ENCODE measurements at places on chromosomes 2 and 18.

- DNase-seq: no peak
These were observed 30.4 kb upstream of the MGAT4A start for GRCh38 chr2:98761267-98761781.

DNA sequence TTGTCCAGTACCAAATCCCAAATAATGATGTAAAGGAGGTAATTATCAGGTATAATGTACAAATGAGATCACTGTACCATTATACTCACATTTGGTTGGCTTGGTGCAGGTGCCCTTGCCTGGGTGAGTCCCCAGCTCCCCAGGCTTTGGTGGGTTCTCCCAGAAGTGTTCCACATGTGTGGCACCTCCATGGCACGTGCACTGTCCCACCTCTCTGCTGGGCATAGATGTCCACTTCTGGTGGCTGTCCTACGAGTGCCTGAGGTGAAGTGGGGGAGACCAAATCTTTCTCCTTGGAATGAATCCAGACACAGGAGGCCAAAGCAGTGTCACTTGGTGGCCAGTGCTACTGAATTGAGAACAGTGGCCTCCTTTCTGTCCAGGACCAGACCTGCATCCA, 162.4 kb upstream of the SESTD1 start:
- no peak for DNase-seq

DNA sequence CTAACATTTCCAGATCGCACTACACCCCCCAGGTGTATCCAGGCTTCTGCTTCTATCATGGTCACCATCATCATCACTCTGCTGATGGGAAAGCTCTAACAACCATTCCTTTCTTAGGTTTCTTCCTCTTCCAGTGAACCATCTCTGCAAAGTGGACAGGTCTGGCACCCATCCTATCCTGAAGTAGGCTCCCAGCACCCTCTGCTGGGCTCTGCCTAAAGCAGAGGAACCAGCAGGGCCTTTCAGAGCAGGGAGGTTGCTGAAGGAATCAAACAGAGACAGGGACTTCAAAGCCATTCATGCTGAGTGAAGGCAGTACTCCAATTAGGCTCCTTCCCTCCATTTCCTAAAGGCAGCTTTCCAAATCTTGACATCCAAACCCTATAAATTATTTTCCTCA, 27.2 kb upstream of the SATB2 start:
- DNase-seq: peak; percentile 47

DNA sequence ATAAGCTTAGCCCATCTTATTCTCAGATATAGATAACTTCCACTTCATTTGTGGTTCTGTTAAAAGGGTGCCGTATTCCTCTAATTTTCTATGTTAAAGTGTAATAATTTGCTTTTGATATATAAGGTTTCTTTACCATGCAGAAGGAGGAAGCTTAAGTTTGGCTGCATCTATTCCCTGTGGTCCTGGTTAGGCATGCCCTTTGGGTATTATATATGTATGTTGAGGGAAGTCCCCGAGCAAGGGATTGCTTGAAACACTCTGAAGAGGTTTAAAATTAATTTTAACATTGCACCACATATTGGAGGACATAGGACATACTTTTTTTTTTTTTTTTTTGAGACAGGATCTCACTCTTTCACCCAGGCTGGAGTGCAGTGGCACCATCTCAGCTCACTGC, 16.9 kb upstream of the MYO1B start:
- peak; percentile 49 for DNase-seq

- DNase-seq: no peak
These were observed 78.8 kb downstream of the FHOD3 start for GRCh38 chr18:36376361-36376760.

GRCh38 chr2:100070078-100070477, 72.3 kb downstream of the AFF3 start:
- peak; percentile 23 for DNase-seq

GRCh38 chr2:231512222-231512621, 18.0 kb downstream of the NMUR1 start:
- no peak for DNase-seq

DNA sequence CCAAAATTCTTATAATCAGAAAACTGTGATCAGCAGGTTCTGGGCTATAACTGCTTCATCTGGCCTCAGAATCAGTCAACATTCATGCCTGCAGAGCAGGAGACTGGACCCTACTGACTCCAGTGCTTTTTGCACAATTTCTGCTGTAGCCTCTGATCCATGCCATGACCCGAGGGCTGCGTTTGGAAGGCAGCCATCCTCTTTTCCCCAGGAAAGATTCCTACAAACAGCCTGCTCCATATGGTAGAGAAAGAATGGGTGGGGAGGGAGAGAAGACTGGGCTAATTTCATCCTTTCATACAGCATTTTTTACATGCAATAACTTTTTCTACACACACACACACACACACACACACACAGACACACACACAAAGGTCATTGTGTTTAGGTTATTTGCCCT, 133.0 kb upstream of the MMADHC start:
- no peak for DNase-seq

- peak; percentile 24 for DNase-seq
These were observed 156.6 kb downstream of the TANC1 start for GRCh38 chr2:159124931-159125467.

- no peak for DNase-seq
These were observed 162.0 kb downstream of the LTBP1 start for GRCh38 chr2:33108483-33109443.

Data from NB4 (cell line).